ENCODE measurements at places on chromosomes 13 and 19.

- DNase-seq: no peak
Measured at GRCh38 chr19:3189702-3190469, 4.2 kb downstream of the NCLN start.

DNA sequence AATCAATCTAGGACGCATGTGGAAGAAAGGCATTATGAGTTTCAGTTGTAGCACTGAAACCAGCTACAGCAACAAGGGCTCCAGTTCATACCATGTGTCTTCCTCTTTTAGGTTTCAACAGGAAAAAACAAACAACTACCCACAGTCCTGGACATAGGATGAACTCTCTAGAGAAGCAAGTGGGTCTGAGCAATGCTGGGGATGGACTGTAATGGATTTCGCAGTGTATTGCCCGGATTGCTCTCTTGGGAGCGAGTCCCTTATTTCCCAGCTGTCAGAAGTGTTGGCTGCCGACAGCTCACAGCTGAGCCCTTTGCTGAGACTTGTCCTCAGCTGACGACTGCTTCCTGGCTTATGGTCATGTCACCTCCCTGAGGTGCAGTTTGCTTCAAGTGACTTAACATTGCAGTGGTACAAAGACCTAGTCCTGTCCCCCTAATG, 12.1 kb upstream of the MYCBP2 start:
- DNase-seq: no peak

GRCh38 chr13:44211286-44211685, 162.3 kb upstream of the SERP2 start:
- no peak for DNase-seq

- DNase-seq: no peak
Measured at GRCh38 chr13:51865838-51866237, 4.1 kb downstream of the CCDC70 start.

GRCh38 chr13:114230117-114230516, 4.6 kb upstream of the CDC16 start:
- no peak for DNase-seq

DNA sequence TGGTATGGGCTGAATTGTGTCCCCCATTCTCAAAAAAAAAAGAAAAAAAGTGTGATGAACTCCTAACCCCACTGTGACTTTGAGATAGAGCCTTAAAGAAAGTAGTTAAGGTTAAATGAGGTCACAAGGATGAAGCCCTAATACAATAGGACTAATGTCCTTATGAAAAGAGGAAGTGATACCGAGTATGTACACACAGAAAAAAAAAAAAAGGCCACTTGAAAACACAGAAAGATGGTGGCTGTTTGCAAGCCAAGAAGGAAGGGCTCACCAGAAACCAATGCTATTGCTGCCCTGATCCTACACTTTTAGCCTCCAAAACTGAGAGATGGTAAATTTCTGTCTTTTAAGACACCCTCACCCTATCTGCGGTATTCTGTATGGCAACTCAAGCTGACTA, 955.6 kb downstream of the PCDH17 start:
- no peak for DNase-seq

DNA sequence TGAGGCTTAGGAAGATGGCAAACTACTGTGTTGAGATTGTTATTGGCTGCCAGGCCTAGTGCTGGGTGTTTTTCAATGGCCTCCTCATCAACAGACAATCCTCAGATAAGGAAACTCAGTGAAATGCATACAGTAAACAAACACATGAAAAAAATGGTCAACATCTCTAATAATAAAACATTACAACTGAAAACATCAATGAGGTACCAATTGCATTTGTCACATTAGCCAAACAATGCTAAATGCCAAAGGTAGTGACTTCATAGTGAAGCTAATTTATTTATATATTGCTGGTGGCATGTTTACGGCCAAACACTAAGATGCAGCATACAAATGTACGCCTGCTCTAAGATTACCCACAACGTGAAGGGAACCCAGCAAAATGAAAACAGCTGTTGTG, 224.0 kb upstream of the UBL3 start:
- no peak for DNase-seq

DNA sequence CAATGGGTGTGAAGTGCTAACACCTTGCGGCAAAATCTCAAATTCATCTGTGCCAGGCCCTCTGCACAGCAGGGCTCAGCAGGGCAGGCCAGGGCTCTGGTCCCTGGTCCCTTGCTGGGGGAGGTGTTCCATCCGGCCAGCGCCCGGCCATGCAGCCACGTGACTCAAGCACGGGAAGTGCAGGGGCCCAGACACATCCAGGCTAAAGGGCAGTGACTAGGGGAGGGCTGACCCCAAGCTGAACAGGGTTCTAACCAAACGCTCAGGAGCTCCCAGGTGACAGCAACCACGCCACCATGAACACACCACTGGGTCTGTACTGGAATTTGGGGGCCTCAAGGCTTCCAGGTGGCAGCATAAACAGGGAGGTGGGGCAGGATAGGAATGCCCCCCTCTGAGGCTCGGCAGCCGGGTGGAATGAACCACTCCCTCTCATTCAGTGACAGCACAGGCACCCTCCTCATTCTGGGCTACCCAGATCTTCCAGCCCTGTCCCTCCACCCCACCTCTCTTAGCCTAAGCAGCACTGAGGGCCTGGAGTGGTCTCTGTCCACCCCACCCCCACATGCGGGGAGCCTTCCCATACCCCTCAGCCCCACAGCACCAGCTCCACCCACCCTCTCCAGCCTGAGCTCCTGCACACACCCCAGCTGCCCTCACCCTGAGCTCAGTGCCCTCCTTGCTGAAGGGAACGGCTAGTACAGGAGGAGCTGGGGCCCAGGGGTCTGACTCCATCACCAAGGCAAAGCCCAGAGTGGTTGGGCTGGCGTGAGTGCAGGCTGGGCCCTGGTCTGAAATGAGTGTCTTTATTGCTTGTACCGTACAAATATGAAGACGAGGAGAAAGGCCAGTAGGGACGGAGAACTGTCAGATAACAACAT, 5.3 kb upstream of the CCNP start:
- DNase-seq: no peak

Data from stimulated activated CD8-positive, alpha-beta memory T cell treated with anti-CD3 and anti-CD28 coated beads, Interleukin-2, amount 100 ng/mL, for 1 hour (primary cell).